PC-9 (cell line): ENCODE measurements at places on chromosomes 3 and 15.

DNA sequence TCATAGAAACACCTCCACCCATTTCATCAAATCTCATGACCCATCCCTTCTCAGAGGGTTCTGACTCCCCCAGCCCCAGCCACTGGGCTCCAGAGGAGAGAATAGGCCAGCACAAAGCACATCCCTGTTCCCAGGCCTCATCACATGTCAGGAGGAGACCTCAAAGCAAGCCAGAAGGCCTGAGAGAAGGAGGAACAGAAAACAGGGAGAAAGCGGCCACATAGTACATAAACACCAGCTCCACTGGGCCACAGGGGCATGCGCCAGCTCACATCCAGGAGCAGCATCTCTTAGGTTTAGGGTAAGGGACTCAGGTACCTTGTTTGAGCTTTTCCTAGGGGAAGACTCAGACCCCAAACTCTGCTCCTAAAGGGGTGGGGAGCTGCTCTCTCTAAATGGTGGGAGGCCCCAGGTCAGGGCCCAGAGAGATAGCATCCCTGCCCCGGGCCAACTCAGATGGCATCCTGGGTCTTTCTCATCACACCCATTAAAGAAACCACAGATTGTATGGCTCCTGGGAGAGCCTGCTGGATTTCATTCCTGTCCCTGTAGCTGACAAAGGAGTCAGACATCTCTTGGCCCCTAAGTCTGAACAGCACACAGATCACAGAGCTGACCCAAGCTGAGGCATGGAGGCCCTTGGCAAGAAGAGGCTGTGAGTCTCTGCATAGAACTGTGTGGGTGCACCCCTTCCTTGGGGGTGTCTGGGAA, 2.5 kb downstream of the SHF start:
- no peaks in the 10 kb centered on the region for H3K27me3 ChIP-seq
- H3K27ac ChIP-seq, result no peak overlapping the region
- no peak for DNase-seq

DNA sequence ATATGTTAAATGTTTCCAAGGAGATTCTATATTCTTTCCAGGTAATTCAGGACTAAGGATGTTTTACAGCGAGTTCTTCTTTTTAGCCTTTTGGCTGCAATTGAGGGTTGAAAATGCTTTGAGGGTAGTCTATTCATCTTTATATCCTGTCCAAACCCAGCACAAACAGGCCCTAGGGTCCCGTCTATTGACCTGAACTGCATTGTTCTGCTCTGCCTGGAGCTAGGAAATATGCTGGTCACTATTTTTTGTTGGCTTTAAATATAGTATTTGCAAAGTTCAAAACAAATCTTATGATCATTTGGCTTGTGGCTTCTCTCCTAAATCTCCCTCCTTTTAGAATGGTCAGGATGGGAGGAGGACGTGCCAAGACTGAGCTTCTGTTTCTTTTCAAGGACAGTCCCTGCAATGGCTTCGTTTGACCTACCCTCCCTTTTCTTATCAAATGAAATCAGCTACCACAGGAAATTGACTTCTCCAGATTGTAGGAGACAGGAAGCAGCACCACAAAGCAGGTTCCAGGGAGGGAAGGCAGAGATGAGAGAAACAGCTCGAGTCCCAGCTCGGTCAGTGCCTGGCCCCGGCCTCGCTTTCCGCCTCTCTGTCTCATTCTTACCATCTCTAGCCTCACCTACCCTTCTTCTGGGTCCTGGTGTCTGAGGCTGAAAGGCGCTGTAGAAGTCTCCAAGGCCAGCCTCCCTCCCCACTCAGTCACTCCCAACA, 27.6 kb upstream of the NRROS start:
- no peak for DNase-seq
- no peaks in the 10 kb centered on the region for H3K27me3 ChIP-seq
- H3K4me1 ChIP-seq, result peaks cover 28% of the 10 kb centered on the region
- H3K27ac ChIP-seq, result no peak overlapping the region

GRCh38 chr3:79516795-79517194, 251.0 kb downstream of the ROBO1 start:
- no peak overlapping the region for H3K4me3 ChIP-seq
- H3K27ac ChIP-seq, result no peak overlapping the region
- no peak for DNase-seq
- no peaks in the 10 kb centered on the region for H3K4me1 ChIP-seq

- H3K4me3 ChIP-seq, result no peak overlapping the region
- no peaks in the 10 kb centered on the region; the same call in 1 of the 2 replicates for H3K36me3 ChIP-seq
- H3K27me3 ChIP-seq, result no peaks in the 10 kb centered on the region
- no peak for DNase-seq
Observed at GRCh38 chr3:123112232-123112631, 45.4 kb downstream of the PDIA5 start.

DNA sequence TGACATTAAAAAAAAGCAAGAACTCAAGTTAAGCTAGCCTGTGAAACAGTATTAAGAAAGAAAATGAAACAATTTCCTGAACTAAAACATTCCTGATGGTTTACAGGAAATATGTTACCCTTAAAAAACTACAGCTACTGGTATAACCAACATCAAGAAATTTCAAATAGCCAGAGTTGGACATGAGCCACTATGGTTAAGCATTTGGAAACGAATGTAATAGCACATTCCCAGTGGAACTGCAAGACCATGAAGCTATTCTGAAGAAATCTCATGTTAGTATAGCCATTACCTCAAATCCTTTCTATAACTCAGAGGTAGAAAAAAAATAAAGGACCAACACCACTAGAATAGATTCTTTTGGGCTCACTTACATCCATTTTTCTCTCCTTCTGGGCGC, 30.2 kb downstream of the CPNE4 start:
- H3K4me3 ChIP-seq, result no peak overlapping the region
- no peaks in the 10 kb centered on the region for H3K36me3 ChIP-seq
- H3K27ac ChIP-seq, result no peak overlapping the region
- H3K4me1 ChIP-seq, result peaks cover 18% of the 10 kb centered on the region
- DNase-seq, result no peak

- H3K27me3 ChIP-seq, result no peaks in the 10 kb centered on the region
- H3K4me3 ChIP-seq, result no peak overlapping the region
- H3K36me3 ChIP-seq, result no peaks in the 10 kb centered on the region
- H3K27ac ChIP-seq, result no peak overlapping the region
- H3K4me1 ChIP-seq, result peaks cover 16% of the 10 kb centered on the region
Observed at GRCh38 chr3:183247011-183247589, 6.0 kb upstream of the B3GNT5 start.

- H3K36me3 ChIP-seq, result no peaks in the 10 kb centered on the region
- H3K4me3 ChIP-seq, result no peak overlapping the region
- peaks cover 42% of the 10 kb centered on the region for H3K4me1 ChIP-seq
- no peaks in the 10 kb centered on the region for H3K27me3 ChIP-seq
- H3K27ac ChIP-seq, result peak overlapping the region; percentile 91
Observed at GRCh38 chr15:63211549-63211948, 22.1 kb downstream of the RAB8B start.

DNA sequence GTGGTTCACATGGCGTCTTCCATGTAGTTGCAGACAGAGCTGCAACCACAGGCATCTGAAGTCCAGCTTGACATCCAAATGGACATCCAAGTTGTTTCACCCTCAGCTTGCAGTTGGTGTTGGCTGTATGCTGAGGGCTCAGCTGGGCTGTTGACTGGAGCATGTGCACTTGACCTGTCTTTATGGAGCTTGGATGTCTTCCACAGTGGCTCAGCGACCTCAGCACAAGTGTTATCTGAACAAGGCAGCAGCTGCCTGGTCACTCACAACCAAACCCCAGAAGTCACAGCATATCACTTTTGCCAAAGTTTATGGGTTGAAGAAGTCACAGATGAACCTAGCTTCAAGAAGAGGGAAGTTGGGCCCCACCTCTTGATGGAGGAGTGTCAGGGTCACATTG, 92.9 kb downstream of the TPRA1 start:
- peaks cover 19% of the 10 kb centered on the region for H3K27me3 ChIP-seq
- no peaks in the 10 kb centered on the region for H3K36me3 ChIP-seq
- H3K4me1 ChIP-seq, result no peaks in the 10 kb centered on the region
- no peak for DNase-seq
- no peak overlapping the region for H3K4me3 ChIP-seq

DNA sequence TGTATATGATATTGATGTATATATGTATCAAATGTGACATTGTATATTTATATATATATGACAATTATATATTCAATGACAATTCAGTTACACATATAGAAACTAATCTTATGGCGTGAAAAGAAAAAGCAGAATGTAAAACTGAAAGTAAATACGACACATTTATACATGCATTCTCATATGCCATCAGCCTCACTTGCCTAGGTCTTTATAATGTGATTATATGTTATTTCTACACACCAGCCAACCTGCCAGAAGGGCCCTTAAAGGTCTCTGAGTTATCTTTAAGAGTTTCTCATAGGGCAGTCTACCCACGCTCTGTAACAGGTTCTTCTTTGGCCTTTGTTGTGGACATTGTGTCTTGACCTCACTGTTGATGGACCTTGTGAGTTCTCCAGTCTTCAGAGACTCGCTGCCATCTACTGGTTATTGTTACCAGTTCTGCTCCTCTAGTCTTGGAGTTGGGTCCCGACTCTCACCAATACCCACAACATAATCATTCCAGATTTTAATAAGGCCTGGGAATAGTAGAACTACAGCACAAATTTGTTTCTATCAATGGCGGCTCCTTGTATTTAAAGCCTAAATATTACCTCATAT, 371.5 kb upstream of the GOLIM4 start:
- DNase-seq, result peak; percentile 34
- H3K4me1 ChIP-seq, result no peaks in the 10 kb centered on the region
- H3K4me3 ChIP-seq, result no peak overlapping the region
- H3K36me3 ChIP-seq, result no peaks in the 10 kb centered on the region

GRCh38 chr3:74787011-74787410, 172.6 kb upstream of the CNTN3 start:
- no peaks in the 10 kb centered on the region for H3K4me1 ChIP-seq
- H3K4me3 ChIP-seq, result no peak overlapping the region
- H3K36me3 ChIP-seq, result no peaks in the 10 kb centered on the region
- no peaks in the 10 kb centered on the region for H3K27me3 ChIP-seq

DNA sequence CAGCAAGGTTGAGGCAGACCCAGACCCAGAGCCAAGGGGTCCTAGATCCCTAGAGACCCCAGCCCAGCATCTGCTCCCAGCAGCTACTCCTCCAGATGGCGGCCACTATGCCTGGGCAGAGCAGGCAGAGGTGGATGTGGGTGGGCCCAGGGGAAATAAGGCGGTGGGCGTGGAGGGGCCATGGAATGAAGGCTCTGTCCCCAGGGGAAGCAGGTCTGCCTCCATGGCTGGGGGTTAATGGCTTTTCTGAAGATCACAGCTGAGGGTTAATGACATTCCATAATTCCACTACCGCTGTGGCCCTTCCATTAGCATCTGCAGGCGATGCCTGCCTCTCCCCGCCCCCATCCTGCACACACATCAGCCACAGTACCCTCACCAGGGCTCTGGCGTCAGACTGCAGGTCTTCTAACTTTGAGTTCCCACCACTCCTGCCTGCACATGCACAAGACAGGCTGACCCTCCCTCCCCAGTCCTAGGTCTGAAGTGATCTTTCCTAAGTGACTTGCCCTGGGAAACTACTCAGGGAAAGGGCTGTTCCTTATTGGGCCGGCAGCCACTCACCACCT, 41.2 kb downstream of the CCDC33 start:
- no peak for DNase-seq
- H3K36me3 ChIP-seq, result no peaks in the 10 kb centered on the region
- peaks cover 14% of the 10 kb centered on the region; the same call in 1 of the 2 replicates for H3K27me3 ChIP-seq
- no peak overlapping the region for H3K4me3 ChIP-seq
- H3K4me1 ChIP-seq, result no peaks in the 10 kb centered on the region
- H3K27ac ChIP-seq, result no peak overlapping the region

DNA sequence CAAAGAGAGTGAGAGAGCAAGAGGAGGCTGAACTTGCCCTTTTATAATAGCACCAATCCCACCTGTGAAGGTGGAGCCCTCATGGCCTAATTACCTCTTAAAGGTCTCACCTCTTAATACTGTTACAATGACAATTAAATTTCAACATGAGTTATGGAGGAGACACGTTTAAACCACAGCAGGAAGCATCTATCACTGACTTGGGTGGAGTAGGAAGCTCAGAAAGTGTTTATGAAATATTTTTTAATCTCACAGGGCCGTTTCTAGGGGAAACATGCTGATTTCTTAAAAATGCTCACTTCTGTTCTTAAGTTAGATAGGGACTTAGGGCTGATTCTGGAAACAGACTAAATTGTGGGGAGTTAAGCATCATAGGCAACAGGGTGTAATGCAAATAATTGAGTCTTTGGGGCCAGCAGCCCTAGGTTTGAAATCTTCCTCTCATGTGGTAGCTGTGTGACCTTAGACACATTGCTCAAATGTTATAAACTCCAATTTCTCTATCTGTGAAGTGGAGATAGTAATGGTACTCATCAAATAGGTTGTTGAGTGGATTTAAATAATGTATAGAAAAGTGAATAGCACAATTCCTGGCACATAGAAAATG, 133.3 kb upstream of the KLHL25 start:
- no peaks in the 10 kb centered on the region for H3K36me3 ChIP-seq
- peaks cover 15% of the 10 kb centered on the region for H3K27me3 ChIP-seq
- no peaks in the 10 kb centered on the region for H3K4me1 ChIP-seq
- no peak overlapping the region for H3K4me3 ChIP-seq
- DNase-seq, result no peak

DNA sequence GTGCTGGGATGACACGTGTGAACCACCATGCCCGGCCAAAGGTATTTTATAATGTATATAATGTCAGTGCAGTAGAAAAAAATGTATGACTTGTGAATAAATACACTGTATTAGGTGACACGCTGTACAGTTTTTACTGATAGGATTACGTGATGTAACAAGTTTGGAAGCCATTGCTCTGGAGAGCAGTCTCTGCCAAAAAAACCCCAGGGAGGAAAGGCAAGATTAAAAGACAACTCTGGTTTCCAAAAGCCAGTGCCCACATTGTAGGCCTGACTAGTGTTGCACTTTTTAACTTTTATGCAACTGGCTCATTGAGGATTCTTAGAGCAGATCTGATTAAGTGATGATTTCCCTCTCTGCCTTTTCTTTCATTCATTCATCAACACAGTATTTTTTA, 62.0 kb upstream of the SLC2A2 start:
- DNase-seq, result no peak
- peaks cover 16% of the 10 kb centered on the region for H3K4me1 ChIP-seq
- H3K27me3 ChIP-seq, result no peaks in the 10 kb centered on the region
- peaks cover 14% of the 10 kb centered on the region for H3K36me3 ChIP-seq
- no peak overlapping the region for H3K4me3 ChIP-seq
- H3K27ac ChIP-seq, result no peak overlapping the region

DNA sequence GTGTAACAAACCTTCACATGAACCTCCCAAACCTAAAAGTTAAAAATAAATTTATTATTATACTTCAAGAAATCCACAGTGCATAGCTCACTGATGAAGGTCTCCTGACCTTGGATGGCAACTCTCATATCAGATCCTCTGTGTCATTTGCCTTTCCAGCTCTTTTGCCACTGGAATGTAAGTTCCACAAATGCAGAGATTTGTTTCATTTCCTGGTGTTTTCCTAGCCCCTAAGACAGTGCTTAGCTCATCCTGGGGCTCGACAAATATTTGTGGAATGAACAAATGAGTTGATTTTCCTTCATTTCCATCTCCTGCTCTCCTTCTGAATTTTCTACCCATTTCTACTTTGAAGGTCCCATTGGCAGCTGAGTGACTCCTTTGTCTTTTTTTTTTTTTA, 56.0 kb downstream of the FRMD4B start:
- H3K4me3 ChIP-seq, result no peak overlapping the region
- H3K36me3 ChIP-seq, result no peaks in the 10 kb centered on the region
- no peaks in the 10 kb centered on the region for H3K4me1 ChIP-seq
- DNase-seq, result no peak
- no peak overlapping the region for H3K27ac ChIP-seq
